ENCODE measurements at places on chromosomes 12 and 14.

DNA sequence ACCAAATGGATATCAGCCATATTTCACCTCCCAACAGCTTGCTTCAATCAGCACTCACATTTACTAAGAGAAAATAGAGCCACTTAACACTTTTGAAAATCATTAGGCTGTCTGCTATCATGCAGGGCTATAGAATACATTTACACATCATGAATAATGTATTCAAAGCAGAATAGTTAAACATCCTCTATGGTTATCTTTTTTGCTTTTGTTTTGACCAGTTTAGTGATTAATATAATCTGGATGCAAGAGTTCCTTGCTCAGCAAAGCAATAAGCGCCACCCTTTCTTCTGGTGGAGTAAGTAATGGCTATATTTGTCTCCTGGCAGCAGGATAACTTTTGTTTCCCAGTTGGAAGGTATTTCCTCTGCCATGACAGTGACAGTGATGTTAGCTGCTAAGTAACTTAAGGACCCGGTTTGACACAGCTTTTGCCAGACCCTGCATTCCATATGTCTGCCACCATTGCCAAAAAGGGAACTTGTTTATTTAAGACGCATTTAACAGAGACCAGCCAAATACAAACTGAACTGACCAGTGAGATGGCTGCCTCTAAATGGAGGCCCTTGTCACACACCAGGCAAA, 70.3 kb upstream of the NR2C1 start:
- no peak for DNase-seq

DNA sequence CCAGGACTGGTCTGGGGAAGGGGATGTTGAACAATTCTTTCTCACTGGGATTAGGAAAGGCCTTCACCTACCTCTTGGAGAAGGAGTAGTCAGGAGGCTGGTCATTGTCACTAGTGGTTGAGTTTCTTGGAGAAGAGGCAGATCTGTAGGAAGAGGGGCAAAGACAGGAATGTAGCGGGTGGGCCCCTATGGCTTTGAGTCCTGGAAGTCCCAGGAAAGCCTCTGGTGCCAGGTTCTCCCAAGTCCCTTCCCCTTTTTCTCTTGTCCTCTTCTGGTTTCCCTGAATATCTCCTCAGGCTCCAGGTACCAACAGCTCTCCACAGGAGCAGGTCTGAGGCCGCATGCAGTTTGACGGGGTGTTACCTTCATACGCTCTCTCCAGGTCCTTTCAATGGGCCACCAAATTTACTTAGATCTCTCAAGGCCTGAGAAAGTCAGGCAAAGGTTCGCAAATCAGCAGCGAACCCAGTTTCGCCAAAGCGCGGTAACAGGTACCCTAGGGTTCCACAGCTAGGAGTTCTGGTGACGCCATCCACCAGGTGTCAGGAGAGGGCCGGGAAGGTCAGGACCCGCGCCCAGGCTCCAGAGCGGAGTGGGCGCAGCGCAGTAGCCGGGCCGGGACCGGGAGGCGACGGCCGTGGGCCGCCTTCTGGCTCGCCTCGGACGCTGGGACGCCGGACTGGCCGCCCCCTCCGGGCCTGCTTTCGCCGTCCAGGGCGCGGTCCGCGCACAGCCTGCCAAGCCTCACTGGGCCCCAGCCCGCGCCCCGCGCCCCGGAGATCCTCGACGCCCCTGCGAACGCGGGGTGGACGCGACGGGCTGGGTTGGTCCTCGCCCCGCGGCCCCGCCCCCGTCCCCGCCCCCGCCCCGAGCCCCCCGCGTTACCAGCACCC, 795 bp downstream of the SMAGP start:
- DNase-seq = peak; percentile 38

DNA sequence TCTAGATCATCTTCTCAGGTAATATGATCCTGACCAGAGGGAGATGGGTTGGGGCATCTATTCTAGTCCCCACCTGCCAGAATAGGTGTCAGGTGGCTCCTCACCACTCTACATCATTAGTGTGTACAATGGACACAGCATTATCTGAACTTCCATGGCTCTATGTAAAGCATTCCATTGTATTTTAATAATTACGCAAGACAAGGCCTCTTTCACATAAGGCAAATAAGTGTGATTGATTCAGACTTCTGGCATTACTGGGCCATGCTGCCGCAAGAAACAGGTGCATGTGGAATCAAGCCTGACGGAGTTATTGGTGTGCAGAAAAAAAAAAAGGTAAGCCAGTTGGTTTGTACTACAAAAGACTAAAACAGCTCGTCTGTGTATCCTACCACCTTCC, 3.1 kb upstream of the DDHD1 start:
- DNase-seq = no peak

GRCh38 chr12:48414021-48414420, 58.3 kb upstream of the ANP32D start:
- DNase-seq = no peak

DNA sequence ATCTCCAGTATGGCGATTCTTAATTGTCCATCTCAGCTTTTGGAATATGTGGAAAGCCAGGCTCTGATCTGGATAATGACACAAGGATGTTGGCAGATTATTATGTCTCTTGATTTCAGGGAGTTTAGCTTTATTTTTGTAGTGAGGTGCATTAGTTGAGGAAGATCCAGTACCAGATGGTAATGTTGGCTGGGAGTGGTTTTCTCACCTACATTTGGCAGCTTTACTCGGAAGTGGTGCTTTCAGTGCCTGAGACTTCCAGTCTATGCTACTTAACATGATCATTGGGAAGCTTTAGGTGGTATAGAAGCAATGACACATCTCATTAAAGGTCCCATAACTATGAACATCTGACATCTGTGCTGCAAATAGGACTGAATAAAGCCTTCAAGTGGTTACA, 7.5 kb downstream of the SLC15A5 start:
- DNase-seq = no peak

GRCh38 chr12:31750747-31751039, 21.9 kb upstream of the AMN1 start:
- no peak for DNase-seq

DNA sequence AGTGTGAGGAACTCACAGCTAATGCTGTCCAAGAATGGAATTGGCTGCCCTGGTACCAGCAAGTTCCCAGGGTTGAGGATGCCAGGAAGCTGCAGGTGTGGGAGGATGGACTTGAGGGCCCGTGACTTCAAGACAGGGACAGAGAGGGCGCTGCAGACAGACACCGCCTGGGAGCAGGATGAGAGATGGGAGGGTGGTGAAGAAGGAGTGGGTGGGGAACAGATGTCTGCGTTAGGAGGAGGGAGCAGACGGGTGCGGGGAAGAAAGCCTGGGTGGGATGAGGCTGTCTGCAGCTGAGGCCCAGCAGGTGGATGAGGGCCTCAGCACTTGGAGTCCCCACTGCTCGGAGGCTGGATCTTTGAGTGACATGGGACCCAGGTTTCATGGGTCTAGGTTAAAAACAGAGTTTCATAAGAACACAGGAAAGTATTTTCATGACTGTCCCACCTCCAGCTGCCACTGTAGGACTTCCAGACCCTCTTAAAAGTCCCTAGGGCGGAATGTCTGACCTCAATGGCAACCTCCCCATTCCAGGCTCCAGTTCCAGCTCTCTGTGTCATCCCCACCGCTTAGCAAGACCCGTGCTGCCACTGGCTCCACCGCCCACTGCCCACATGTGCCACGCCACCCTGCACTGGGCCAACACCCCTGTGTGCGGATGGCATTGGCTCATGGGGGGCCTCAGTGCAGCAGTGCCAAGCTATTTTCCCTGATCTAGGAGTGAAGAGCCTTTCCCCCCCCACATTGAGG, 70.3 kb upstream of the SCN8A start:
- DNase-seq = no peak

- no peak for DNase-seq
Observed at GRCh38 chr12:114406316-114406983, 506 bp upstream of the TBX5 start.

GRCh38 chr14:81400202-81400678, at the start of gene STON2:
Gene STON2 (minus strand): TSS chr14:81400324. CDS start chr14:81398382, 1,942 bp downstream.
- DNase-seq = peak; percentile 24

GRCh38 chr12:126936181-126936851, 1330.7 kb upstream of the TMEM132C start:
- DNase-seq = no peak

- no peak for DNase-seq
Observed at GRCh38 chr12:18640321-18640955, 97.4 kb downstream of the PLCZ1 start.

GRCh38 chr12:6791931-6792520, 2.7 kb downstream of the CD4 start:
- no peak for DNase-seq

DNA sequence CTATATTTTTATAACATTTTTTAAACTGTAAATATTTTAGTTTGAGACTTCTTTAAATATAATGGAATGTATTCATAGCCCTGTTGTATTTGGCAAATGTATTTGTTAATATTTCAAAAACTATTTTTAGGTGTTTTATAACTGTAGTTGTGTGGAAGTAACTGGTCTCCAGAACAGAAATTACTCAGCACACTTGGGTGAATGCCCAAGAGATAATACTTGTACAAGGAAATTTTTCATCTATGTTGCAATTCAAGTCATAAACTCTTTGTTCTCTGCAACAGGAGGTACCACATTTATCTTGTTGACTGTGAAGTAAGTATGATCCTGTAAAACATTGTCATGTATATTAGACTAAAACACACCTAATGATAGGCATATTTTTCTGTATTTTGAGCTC, 72.8 kb downstream of the SLCO1B3 start:
- DNase-seq = no peak

DNA sequence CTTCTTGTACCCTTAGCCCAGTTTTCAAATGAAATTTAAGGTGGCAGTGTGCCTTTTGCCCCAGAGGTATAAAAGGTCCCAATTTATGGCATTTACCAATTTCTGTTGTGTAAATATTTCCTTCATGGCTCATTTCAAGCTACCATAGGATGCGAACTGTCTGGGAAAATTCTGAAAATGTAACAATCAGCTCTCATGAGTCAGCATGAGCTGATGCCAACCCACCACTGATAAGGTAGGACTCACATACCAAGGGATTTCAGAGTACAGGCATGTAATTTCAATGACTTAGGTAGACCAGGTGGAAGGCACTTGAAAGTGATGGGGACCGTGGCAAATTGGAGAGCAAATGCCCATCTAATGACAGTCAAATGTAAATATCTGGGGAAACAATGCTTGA, 169.5 kb downstream of the TTC8 start:
- no peak for DNase-seq

All from stimulated activated CD4-positive, alpha-beta T cell treated with anti-CD3 and anti-CD28 coated beads, Interleukin-4, amount 100 ng/mL, for 48 hours (primary cell).